Activated T-helper 1 cell treated with Interleukin-2 at 50 U/mL for 16 hours (primary cell): ENCODE measurements at places on chromosomes 4 and X.

DNA sequence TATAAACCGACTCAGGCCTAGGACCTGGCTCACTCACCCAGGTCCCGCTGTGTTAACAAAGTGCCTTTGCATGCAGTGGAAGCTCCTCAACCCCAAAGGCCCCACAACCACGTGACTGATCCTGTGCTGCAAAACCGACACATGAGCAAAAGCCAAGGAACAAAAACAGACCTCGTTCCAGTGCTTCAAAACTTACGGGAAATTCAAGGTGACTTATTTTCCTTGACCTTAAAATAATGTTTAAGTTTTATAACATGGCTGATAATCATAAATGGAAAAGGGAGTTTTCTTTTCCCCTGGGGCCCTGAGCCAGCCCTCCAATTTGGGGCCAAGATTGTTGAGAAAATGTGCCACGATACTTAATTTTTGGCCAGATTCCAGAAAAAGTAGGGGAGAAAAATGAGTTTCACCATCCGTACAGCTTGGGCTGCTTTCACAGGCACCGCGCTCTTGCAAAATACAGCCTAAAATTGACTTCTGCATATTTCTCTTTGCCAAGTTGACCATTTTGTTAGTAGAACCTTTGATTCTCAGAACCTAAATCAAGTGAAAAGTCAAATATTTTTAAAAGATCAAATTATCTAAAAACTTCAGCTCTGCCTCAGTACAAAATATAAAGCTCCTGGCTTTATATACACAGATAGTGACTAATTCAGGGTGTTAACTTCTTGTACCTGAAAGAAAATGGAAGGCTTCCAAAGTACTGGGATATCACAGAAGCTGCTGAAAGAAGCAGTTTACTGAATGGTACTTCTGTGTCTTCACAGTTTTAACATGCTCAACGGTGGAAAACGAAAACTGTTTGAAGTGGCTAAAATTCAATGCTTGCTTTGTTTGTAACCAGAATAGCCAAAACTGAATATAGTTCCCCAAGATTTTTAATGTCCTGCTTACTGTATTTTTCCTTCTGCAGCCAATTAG, 93.8 kb downstream of the APBB2 start:
- DNase-seq = no peak

- DNase-seq = no peak
Observed at GRCh38 chrX:73562458-73562857, 539 bp upstream of the CHIC1 start.

DNA sequence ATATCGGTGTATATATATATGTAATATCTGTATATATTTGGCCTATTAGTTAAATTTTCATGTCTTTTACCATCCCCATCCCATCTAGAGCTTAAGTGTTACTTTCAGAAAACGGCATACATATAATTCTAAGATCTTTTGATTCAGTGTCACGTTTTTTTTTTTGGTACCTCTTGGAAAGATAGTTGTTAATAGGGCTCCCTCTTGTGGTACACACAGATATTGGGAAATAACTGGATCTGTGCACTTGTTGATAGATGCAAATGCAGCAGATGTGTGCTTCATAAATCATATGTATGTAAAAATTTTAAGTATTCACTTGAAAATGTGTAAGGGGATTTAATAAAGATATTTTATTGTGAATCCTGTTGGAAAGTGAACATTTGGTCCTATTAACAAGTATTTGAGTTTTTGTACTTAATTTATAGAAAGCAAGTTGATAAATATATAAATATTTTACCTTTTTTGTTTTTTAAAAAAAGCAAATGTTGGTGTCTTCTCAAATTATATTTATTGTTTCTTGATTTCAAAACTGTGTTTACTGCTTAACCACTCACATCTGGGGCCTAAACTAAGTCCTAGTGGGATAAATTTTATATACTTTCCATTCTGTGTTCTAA, 74.7 kb downstream of the PAQR3 start:
- no peak for DNase-seq

DNA sequence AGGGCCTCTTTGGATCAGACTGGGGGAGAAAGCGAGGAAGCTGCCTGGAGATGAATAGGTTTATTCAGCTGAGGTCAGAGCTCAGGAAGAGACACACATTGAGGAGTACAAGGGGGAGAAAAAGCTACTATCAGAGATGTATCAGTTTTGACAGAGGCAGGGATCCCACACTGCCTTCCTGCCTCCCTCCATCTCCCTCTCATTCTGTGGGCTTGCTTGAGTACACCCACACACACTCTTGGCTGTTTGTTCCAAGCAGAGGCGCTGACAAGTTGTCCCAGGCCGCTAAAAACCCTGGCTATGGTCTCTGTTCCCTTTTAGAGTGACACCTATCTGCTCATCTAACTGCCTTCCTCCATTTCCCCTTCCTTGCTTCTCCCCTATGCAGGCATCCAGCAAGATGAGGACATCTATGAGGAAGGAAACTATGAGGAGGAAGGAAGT, 5.2 kb downstream of the TSPYL2 start:
- DNase-seq = no peak

DNA sequence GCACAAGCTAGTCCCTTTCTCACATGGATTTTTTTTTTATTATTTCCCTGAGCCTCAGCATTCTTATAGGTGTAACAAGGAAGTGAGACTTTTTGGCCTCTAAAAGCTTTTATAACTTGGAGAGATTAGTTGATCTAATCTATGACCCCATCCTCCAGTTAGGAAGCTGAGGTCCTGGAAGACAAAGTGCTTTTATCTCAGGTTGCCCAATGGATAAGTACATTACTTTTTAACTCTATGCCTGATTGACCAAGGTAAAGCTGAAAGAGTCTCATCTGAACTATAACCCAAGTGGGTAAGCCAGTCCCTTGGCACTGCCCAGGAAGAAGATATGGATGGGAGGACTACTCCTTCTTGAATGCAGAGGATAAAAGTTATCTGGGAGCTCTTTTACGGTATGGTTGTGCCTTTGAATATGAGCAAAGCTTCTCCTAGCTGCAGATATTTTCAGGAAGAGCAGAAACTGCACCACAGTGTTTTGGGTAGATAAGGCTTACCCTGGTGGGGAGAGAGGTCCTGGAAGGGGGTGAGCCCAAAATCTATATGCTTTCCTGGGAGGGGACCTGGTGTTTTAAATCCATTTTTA, 40.2 kb downstream of the VSIG4 start:
- DNase-seq = no peak
